Transverse colon (tissue), 4 donors: ENCODE measurements at places on chromosomes 6 and 20. TPM values are rescaled to one million over a fixed set of nuclear protein-coding genes. Genes with fewer than 3 reads are reported as not detected.

PRL gene
- total RNA-seq = not detected

DOK5 gene
- total RNA-seq = 1.3 TPM

SLC32A1 gene
- total RNA-seq = not detected

ECT2L gene
- not detected for total RNA-seq

TMEM200A gene
- 13.2 TPM for total RNA-seq

DNA sequence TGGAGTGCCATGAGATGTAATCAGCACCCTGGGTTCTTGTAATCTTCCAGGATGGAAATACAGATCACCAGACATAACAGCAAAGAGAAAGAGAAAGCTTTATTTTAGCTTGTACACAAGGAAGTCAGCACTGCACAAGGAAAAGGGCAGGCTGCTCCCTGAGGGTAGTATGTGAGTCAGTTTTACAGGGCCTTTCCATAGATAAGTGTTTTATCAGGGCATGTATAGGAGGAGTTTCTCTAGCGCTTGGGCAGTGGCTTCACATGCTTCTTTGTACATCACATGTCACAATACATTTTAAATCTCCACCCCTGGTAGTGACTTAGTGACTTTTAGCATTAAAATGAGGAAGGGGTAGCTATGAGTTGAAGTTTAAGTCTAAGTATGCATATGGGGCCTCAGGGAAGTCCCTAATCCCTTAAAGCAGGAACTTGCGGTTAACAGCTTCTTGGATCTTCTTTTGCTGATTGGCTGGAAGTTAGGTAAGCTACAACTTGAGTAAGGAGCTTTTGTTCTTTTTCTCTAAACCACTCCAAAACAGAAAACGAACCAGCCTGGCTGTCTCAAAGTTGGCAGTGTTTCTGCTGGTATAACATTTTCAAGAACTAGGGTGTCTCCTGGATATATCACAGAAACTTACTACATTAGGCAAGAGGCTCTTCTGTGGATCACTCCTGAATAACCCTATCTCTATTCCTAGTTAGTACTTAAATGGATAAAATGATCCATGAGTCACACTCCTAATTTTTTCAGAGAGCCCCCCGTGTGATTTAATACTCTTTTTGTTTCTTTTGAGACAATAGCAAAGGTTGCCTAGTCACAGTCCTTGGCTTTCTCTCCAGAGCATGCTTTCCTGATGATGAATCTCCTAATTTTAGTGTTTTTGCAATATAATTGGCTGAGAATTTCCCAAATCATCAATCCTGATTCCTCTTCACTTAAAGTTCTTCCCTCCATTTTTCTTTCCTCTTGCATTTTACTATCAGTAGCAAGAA is 60.2 kb downstream of the MRAP2 start:
- H3K4me3 ChIP-seq = no peak overlapping the region
- no peaks in the 10 kb centered on the region for H3K27me3 ChIP-seq
- DNase-seq = no peak
- H3K4me1 ChIP-seq = no peaks in the 10 kb centered on the region
- no peak overlapping the region for H3K27ac ChIP-seq

DNA sequence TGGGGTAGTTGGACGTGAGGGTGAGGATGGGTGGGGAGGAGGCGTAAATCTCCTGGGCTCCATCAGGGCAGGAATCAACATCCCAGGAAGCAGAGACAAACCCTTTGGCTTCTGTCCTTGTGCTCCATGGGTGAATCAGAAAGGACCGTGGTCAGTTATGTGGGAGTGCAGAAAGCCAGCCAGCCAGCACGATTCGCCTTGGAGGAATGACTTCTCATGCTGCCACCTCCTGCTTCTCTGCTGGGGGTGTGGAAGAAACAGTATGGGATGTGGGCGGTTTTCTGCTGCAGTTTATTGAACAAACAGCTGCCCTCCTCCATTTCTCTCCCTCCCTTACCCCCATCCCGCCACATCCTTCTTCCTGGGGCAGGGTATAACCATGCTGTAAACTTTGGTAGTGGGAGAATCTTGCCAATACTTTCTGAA is 214.5 kb downstream of the SOX4 start:
- no peaks in the 10 kb centered on the region for H3K36me3 ChIP-seq
- DNase-seq = no peak
- peaks cover 29% of the 10 kb centered on the region for H3K4me1 ChIP-seq
- H3K27ac ChIP-seq = peak overlapping the region; percentile 55
- H3K4me3 ChIP-seq = no peak overlapping the region
- no peaks in the 10 kb centered on the region for H3K27me3 ChIP-seq

DNA sequence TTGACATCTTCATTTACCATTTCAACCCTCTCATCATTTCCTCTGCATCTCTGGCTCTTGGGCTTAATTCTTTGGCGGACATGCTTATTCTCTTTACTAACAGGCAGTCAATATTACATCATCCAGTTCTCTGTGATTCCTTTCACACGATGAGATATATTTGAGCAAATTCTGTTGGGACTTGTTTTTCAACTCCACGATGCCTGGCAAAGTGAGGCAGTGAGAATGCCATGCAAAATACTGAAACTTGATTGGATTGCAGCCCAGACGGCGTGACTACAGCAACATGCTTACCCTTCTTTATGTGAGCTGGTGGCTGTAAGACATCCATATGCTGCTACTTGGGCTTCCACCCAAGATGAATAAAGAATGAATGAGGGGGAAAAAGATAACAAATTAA is 101.7 kb upstream of the SPACA1 start:
- H3K27ac ChIP-seq = no peak overlapping the region
- H3K4me1 ChIP-seq = peaks cover 11% of the 10 kb centered on the region
- no peaks in the 10 kb centered on the region for H3K36me3 ChIP-seq
- DNase-seq = no peak
- no peaks in the 10 kb centered on the region for H3K27me3 ChIP-seq
- H3K4me3 ChIP-seq = no peak overlapping the region

DNA sequence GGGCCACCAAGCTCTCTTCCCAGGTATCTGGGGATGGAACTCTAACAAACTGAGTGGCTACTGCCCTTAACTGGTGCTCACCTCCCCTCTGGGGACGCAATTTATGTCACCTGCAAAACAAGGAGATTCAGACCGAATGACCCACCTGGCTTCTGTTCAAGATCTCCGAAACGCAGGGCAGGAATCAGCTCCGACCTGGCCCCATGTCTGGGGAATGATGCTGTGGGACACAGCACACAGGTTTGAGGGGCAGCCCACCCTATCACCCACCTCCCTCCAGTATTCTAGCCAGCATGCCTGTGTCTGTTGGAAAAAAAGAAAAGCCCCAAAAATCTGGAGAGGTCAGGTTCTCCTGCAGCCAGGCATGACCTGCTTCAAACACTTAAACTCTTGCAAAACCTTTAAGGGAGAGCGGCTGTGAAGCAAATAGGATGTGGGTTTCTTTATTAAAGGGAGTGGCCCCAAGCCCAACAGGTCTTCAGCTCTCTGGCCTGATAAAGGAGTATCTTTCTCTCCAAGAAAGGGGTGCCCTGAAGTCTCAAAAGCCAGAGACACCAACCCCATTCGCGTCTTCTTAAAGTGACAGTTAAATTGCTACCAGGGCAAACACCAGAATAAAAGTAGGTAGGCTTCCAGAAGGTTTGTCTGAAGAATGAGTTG is 6.4 kb downstream of the PREX1 start:
- peaks cover 21% of the 10 kb centered on the region for H3K27me3 ChIP-seq
- H3K4me3 ChIP-seq = no peak overlapping the region
- DNase-seq = no peak
- peak overlapping the region; percentile 84 for H3K27ac ChIP-seq
- H3K36me3 ChIP-seq = no peaks in the 10 kb centered on the region

GRCh38 chr6:19538096-19538495 is 299.1 kb upstream of the ID4 start:
- H3K4me1 ChIP-seq = no peaks in the 10 kb centered on the region
- H3K36me3 ChIP-seq = no peaks in the 10 kb centered on the region
- H3K4me3 ChIP-seq = no peak overlapping the region
- DNase-seq = peak; percentile 19
- no peaks in the 10 kb centered on the region for H3K27me3 ChIP-seq
- no peak overlapping the region for H3K27ac ChIP-seq

DNA sequence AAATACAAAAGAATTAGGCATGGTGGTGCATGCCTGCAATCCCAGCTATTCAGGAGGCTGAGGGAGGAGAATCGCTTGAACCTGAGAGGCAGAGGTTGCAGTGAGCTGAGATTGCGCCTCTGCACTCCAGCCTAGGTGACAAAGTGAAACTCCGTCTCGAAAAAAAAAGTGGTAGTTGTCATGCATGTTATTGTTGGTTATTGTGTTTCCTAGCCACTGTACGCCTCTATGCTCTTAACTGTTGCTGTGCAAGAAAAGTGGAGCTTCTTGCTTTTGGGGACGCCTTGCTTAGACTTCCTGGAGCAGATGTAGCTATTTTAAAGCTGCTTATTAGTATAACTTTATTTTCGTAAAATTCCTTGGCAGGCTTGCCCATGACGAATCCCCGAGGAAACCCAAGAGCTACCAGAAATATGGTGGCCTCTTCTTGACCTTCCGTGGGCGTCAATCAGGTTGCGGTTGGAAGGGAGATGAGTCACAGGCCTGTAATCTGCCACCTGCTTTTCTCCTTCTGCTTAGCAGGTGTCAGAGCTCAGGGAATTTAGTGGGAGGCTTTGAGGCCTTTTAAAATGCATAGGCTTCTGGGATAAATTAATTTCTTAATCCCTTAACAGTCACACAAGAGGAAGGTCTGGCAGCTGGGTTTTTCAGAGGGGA is 17.3 kb downstream of the GABRR2 start:
- DNase-seq = peak; percentile 52
- H3K27ac ChIP-seq = peak overlapping the region; percentile 30
- H3K36me3 ChIP-seq = no peaks in the 10 kb centered on the region

DNA sequence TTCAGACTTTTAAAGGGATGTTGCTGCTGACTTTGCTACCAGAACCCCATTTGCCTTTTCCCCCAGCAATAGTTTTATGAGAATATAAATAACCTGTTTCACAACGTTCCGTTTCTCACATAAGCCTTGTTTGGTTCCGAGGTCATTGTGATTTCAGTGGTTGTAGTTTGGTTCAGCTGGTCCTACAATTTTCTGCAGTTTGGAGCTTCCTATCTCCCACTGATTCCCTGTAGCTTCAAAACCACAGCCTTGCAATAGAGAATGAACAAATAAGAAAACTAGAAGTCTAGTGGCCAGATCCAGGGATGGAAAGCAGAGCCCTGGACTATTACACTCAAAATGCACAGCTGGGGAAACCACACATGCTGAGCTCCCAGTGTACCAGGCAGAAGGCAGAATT is 24.1 kb upstream of the SH3BGRL2 start:
- peak overlapping the region; percentile 77 for H3K27ac ChIP-seq
- no peaks in the 10 kb centered on the region for H3K27me3 ChIP-seq
- DNase-seq = no peak
- peaks cover 43% of the 10 kb centered on the region for H3K4me1 ChIP-seq
- no peaks in the 10 kb centered on the region for H3K36me3 ChIP-seq
- H3K4me3 ChIP-seq = no peak overlapping the region

DNA sequence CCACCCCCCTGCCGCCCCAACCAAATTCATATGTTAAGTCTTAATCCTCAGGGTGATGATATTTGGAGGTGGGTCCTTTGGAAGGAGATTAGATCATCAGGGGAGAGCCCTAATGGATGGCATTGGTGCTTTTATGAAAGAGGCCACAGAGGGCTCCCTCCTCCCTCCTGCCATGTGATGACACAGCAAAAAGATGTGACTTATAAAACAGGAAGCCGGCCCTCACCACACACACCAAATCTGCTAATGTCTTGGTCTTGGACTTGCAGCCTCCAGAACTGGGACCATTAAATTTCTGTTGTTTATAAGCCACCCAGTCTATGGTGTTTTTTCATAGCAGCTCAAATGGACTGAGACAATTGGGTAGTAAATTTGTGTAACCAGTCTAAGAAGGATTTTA is 176.3 kb downstream of the ADGRG6 start:
- no peaks in the 10 kb centered on the region for H3K36me3 ChIP-seq
- H3K27me3 ChIP-seq = no peaks in the 10 kb centered on the region
- H3K27ac ChIP-seq = no peak overlapping the region
- no peak overlapping the region for H3K4me3 ChIP-seq

DNA sequence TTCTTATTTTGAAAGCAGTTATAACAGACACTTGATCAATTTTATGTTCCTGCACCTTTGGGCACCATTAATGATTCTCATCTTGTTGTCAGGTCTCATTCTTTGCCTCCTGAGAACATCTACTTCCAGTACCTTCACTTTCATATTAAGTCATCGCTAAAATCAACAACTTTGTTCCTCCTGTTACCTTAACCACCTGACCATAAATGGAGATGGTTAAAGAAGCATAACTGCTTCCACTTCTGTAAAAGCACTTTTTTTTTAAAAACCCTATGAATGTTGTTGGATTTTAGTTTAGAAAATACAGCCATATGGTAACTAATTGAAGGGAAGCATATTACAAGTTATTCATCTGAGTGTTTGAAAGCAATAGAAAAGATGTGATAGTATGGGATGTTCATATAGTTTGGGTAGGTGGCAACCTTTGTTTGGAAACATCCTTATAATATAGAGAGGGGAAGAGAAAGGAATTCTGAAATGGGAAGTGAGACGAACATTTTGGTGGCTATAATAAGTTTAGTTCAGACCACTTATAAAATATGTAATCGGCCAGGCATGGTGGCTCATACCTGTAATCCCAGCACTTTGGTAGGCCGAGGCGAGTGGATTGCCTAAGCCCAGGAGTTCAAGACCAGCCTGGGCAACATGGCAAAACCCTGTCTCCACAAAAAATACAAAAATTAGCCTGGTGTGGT is 53.9 kb downstream of the AFG1L start:
- no peak overlapping the region for H3K27ac ChIP-seq
- H3K4me3 ChIP-seq = no peak overlapping the region
- no peaks in the 10 kb centered on the region for H3K36me3 ChIP-seq
- no peak for DNase-seq
- no peaks in the 10 kb centered on the region for H3K27me3 ChIP-seq

DNA sequence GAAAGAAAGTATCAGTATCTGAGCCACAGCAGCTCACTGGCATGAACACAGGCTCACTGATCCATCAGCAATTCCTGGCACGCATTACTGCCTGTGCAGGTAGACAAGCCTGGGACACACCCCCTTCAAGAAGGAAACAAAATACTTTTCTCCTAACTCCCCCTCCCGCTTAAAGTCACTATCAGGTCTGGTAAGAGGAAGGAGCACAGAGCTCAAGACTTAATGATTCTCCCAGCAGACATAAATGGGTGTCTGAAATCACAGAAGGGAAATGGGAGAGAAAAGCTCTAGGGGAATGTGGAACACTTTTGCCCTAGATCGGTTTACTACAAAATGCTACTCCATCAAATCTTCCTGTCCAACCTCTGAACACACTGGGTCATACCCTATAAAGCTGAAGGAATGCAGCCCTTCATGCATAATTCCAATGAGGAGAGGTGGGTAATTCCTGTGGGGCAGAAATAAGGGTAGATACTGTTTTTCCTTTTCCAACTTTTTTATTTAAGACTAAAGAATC is at the start of gene ADGRF1:
Gene ADGRF1, minus strand, starts transcription at position 58 of the 517 bp plus-strand sequence. CDS start 13,271 bp downstream, outside the sequence.
- no peak within 1 kb of the TSS for H3K27ac ChIP-seq
- H3K27me3 ChIP-seq = no peaks in the 10 kb centered on the region
- peak; percentile 21 for DNase-seq
- H3K4me1 ChIP-seq = peaks cover 5% of the 10 kb centered on the region
- H3K4me3 ChIP-seq = no peak within 1 kb of the TSS

- DNase-seq = no peak
- peaks cover 11% of the 10 kb centered on the region for H3K4me1 ChIP-seq
- H3K27ac ChIP-seq = no peak overlapping the region
- H3K36me3 ChIP-seq = no peaks in the 10 kb centered on the region
Observed at GRCh38 chr6:71498638-71499037, 210.0 kb downstream of the OGFRL1 start.
